ENCODE measurements at places on chromosomes 5 and 9.

GRCh38 chr5:6674886-6675285 is 38.3 kb upstream of the TENT4A start:
- DNase-seq = no peak

DNA sequence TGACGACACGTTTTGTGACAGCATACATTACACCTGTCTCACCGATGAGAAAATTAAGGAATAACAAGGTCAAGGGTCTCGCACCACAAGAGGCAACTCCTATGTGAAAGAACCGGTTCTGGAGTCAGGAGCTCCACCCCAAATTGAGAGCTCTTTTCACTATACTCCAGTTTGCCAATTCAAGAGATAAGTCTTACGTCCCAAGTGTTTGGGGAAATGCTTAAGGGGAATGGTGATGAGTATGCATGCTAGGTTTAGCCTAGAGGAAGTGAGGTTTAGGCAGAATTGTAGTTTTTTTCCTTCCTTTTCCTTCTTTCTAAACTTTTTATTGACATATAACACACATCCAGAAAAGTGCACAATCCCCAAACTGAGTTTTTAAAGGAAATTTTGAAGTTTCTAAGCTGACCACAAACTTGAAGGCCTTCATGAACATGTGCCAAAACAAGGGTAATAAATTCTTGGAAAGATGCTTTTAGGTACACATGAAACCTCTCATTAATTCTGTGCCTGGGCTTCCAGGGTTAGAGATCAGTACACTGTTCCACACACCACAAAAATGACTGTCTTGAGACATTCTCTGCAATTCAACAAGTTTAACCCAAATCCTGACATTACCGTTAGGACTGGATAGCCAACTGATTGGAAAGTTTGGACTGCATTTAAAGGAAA is 127.6 kb upstream of the SLC1A3 start:
- no peak for DNase-seq

DNA sequence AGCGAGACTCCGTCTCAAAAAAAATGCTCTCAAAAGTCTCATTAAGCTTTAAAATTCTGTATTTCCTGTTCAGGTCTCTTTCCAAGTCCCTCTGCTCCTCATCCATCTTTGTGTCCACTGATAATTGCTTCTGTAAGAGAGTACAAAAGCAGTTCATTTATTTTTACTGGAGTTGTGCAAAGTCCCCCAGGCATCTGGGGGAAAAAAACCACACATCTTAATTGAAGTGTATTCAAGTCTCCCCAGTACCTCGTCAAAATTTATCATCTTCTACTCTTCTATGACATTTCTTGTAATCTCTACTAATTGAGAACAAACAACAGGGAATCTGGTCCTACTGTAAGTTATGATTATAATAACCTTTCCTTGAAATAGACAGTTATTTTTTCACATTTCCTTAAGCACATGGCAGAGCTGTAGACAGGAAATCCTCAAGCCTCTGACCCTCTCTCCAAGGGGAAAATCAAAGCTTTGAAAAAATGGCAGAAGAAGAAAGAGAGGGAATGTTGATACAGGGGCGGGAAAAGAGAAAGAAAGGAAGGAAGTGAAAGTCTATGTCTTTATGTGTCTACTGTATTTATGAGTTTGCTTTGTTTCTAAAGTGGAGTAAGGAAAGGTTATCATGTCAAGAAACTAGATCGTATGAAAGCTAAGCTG is 51.5 kb downstream of the RAI14 start:
- no peak for DNase-seq

GRCh38 chr5:43274435-43275114 is 38.6 kb downstream of the HMGCS1 start:
- DNase-seq = no peak

DNA sequence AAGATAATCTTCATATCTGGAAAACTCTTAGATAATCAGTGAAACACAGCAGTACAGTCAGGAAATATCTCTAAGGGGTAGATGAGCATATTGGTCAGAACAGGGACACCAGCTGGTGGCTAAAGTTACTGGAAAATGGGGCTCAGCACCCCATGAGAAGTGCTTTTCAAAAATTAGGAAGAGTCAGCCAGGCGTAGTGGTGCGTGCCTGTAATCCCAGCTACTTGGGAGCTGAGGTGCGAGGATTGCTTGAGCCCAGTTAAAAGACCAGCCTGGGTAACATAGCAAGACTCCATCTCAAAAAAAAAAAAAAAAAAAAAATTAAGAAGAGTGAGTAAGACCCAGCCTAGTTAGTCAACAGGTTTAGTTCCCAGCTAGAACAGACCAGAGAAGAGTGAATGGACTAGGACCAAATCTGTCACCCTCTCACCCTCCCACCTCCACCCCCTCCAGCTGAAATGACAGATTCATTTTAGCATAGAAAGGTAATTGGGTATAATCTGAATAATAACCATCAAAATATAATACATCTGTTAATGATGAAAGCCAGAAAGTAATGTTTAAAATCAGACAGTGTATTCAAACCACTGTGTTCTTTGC is 120.9 kb downstream of the CDC42SE2 start:
- DNase-seq = no peak

DNA sequence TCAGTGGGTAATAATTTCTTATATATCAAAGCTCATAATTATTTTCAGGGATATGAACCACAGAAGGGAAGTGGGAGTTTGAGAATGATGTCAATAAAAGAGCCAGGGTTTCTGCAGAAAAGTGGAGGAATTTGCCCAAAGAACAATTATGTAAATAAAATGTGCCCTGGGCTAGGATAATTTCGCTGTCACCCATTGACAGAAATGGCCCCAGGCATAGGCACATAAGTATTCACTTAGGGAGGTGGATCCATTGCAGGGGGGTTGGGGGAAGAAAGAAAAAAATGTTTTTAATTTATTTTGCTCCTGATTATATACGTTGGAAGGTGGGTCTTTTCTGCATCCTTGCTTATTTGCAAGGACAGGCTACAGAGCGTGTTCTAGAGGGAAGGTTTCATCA is 135.1 kb upstream of the IRX2 start:
- DNase-seq = no peak

DNA sequence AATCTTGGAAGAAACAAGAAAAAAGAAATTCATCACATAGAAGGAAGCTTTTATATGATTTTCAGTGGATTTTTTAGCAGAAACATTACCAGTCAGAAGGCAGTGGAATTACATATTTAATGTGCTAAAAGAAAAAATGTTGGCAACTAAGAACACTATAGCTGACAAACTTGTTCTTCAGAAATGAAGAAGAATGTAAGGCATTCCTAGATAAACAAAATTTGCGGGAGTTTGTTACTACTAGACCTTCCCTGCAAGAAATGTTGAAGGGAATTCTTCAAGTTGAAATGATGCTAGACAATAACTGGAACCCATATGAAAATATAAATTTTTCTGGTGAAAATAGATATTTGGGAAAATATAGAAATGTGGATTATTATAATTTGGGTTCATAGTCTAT is 718.3 kb upstream of the GRAMD2B start:
- DNase-seq = no peak

GRCh38 chr5:160023908-160024630 is 15.1 kb downstream of the TTC1 start:
- no peak for DNase-seq

DNA sequence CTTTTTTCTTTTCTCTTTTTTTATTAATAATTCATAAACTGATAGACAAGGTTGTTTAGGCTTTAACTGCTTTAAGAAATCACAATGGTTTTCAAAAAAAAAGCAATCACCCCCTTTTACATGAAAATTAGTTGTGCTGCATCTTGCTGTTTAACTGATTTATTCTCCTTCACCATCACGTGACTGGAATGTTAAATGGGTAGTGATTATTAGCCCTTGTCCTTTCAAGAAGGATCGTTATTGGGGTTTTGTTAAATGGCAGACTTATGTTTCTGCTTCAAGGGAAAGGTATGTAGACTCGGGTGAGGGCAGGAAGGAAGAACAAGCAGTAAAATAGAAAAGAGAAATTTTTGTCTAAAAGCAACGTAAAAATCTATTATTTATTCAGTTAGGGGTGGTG is 175.6 kb upstream of the TLE4 start:
- no peak for DNase-seq

DNA sequence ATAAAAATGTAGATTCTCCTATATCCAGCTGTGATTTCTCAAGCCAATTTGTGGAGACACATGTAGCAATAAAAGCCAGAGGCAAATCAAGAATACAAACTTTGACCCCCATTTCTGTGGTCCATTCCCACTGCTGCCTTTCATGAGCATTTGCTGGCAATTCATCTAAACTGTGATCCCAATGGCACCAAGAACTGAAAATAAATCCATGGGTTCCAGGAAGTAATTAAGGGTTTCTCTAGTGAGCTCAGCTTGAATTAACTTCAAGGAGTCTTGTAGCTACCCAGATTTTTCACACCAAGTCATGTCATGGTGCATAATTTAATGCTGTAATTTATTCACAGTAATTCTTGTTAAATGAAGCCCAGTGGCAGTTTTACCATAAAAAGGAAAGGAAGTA is 145.0 kb upstream of the SMC2 start:
- DNase-seq = no peak

DNA sequence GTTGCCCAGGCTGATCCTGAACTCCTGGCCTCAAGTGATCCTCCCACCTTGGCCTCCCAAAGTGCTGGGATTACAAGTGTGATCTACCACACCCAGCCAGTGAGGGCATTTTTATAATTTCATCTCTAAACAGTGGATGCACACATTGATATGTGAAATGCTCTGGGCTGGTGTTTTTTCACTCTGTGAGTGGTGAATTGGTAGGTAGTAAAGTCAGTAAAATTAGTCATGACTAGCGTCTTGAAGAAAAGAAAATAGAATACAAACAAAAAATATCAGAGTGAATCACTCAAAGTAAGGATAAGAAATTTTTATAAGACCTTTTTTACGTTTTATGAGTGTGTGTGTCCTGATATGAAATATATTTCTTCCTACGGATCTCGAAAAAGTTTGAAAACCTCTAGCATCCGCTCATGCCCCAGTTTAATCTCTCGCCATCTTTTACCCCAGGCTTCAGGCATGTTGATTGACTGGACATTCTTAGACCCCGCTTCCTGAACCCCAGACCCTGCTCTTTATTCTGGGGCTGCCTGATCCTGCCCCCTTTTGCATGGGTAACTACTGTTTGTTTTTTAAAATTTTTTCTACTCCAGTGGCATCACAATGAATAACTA is 14.0 kb downstream of the OSTF1 start:
- DNase-seq = no peak

GRCh38 chr5:53895091-53895683 is 334.7 kb downstream of the NDUFS4 start:
- DNase-seq = no peak

- no peak for DNase-seq
These were observed 215.7 kb downstream of the GAS1 start for GRCh38 chr9:86731511-86732063.

- peak; percentile 53 for DNase-seq
These were observed 65.1 kb downstream of the ANKH start for GRCh38 chr5:14806456-14806855.

- DNase-seq = no peak
These were observed 1.1 kb downstream of the NDOR1 start for GRCh38 chr9:137206602-137207001.

GRCh38 chr9:75152416-75152815 is 64.1 kb downstream of the OSTF1 start:
- no peak for DNase-seq

DNA sequence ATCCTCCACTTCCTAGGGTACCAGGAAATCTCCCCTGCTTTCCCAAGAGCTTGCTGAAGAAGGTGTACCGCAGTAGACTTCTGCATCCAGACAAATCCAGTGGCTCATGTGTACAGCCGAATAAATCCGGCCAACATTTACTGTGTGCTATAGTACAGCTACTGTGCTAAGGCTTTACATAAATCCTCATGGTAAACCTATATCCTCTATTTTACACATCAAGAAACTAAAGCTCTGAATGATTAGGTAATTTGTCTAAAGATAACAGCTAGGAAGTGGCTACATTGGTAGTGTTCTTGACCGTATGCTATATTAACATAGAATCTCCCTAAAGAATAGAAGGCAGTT is 511 bp upstream of the WDR41 start:
- no peak for DNase-seq

DNA sequence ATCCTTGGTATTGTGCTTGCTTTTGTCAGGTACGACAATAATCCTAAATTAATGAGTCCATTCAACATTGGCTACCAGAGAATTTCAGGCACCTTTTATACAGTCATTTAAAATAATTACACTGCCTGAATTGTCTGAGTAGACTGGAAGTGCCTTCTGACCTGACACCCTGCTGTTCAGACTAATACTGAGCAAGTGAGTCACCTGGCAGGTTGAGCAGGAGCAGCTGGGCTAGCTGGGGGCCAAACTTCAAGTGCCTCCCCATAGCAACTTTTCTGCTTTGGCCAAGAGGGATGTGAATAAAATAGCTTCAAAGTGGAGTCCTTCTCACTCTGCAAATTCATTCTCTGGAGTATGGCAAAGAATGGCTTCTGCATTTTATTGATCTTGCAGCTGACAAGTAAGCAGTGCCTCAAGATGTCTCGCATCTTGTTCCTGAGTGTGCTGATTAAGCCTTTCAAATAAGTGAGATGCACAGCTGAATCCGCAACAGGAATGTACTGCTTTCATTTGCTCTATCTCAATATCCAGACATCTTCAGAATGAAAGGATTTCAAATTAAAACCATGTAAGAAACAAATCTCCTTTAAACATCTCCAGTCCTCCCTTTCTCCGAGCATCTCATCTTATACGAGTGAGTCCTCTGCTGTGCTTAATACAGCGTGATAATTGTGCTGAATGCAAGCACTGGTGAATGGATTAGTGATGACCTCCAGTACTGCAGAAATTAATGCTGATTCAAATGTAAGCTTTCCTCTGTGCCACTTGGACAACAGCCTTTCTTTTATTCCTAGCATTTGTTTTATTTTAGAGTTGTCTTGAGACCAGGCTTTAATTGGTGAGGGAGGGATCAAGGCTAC is 271.2 kb downstream of the EDIL3 start:
- no peak for DNase-seq

GRCh38 chr5:75031366-75031765 is 21.0 kb downstream of the GCNT4 start:
- no peak for DNase-seq

DNA sequence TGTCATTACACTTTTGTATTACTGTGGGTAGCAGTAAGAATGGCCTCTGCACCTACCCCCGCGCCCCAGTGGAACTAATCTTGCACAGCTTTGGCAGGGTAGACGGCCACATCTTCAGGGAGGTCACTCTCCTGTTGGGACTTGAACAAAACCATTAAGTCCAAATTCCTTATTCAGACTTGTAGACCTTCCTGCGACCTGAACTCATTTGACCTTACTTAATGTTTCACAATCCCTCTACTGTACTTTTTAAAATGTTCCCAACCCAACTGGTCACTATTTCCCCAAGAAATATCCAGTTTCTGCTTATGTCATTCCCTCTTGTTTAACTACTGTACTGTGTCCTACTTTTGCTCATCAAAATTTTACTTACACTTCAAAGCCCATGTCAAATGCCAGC is 5.3 kb upstream of the FAM120AOS start:
- DNase-seq = no peak

All from right cardiac atrium (tissue), 5 donors.